ENCODE measurements at places on chromosomes 3 and 15.

DNA sequence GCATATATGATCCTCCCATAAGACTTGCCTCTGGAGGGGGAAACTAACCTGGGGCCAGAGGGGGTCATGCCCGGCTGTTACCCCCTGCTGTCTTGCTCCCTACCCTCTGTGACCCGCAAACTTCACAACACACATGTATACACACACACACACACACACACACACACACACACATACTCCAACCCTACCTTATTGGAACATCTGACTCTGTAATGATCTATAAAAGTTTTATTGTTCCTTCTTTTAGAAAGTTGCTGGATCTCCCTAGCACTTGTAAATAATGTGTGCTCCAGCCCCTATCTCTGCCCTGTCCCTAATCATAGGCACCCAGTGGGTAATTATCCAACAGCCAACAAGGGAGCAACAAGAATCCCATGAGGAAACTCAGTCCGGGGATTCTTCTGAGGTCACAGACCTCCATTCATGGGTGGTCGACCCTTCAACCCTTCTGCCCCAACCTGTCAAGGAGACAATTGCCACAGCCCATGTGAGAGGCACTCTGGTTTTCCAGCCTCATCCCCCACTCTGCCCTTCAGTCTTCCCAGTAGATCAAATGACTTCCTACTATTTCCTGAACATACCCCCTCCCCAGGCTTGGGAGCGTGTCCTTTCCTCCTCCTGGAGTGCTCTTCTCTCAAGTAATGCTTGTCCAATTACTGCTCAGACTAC lies 14.0 kb upstream of the TPM1 start:
- DNase-seq: no peak

DNA sequence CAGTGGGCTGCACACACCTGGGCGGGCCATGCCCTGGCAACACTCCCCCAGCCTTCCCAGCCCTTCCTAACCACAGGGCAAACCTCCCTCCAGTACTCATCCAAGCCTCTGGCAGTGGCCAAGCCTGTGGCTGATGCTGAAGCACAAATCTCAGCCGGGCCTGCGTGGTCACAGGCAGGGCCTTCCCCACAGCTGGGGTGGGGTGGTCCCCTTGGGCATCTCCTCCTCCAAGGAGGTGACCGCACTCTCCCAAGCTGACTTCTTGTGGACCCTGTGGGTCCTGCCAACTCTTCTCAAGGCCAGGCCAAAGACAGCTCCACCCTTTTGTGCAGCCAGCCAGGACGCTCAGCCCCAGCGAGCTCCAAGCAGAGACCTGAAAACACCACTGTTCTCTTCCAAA lies 21.4 kb downstream of the GRAMD2A start:
- no peak for DNase-seq

- DNase-seq: no peak
These were observed 7.7 kb downstream of the RASL12 start for GRCh38 chr15:65059931-65060596.

GRCh38 chr3:114404590-114404989 lies 110.8 kb downstream of the TIGIT start:
- no peak for DNase-seq

DNA sequence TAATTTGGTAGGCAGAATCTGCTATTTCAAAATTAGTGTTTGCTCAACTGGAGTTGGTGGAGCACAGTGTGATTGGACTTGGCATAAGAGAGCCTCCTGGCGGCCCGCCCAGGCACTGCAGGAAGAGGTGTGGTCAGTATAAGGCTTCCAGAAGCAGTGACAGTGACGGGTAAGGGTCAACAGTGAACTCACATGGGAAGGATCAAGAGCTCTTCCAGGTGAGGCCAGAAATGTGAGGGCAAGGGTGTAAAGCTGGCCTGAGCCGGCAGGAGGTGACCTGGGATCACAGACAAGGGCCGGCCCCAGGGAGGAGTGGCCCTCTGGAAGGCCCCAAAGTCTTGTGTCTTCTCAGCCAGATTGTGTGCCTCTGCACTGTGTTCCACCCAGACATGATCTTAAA lies 93.2 kb upstream of the RNF7 start:
- DNase-seq: peak; percentile 42

DNA sequence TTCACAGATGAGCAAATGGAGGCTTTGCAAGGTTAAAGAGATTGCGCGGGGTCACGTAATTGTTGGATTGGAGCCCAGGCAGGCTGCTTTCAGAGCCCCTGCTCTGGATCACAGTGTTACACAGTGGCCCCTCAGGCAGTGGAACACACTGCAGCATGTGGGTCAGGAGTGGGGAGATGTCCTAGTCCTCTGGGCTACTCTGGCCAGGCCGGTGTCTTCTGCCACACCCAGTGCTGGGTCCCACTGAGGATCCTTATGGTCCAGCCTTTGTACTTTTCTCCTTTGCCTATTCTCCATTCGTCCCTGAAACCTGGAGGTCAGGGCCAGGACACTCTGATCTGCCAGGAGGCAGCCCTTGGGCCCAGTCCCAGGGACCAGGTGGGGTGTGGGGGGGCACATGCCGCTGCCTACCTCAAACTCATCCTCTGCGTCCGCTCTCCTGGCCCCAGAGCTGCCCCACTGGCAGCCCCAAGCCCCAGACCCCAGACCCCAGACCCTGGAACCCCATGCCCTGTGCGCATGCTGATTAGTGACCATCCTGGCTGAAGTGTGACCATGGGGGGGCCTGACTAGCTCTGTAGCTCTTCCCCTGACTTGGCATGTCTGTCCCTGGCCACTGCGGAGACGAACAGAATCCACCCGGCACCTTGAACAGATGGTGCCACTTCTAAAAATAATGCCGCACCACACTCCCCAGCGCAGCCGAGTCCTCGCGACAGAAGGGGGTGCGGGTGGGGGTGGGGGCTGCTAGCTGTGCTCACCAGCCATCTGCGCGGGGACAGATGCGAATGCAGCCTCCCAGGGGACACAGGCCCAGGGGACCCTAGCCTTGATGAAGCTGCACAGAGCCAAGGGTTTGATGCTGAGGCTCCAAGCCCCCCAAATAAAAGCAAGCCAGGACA lies 41.6 kb downstream of the ATP2B2 start:
- DNase-seq: no peak

- no peak for DNase-seq
These were observed 493.4 kb upstream of the TGFBR2 start for GRCh38 chr3:30112902-30113484.

DNA sequence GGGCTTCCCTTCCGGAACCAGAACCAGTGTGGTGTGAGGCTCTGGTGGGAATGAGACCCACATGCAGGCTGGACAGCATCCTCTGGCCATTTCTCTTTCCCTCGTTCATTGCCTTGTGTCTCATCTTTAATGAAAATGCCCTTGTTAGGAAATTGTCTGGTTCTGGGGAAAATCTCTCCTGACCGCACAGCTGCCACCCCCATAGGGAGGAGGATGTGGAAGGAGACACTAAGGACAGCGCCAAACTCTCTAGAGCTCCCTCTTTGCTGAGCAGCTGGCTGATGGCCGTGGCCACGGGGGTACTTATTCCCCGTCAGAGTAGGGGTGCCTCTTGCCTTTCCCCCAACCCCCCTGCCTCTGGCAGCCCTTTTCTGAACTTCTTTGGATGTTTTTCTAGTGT lies 297.6 kb upstream of the C2CD4B start:
- no peak for DNase-seq

DNA sequence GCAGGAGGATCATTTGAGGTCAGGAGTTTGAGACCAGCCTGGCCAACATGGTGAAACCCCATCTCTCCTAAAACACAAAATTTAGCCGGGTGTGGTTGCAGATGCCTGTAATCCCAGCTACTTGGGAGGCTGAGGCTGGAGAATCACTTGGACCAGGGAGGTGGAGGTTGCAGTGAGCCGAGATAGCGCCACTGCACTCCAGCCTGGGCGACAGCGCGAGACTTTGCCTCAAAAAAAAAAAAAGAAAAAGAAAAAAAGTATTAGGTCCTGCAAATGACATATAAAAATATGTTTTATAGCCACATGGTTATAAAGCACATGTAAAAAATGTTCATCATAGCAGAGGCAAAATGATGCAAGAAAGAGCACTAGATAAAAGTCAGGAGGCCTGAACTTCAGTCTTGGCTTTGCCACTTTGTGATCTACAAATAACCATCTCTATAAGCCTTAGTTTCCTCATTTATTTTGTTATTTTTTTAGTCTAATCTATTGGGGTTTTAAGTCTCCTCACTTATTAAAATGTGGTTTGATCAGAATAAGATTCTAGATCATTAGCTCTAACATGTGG lies 4.9 kb downstream of the SLC12A6 start:
- no peak for DNase-seq

DNA sequence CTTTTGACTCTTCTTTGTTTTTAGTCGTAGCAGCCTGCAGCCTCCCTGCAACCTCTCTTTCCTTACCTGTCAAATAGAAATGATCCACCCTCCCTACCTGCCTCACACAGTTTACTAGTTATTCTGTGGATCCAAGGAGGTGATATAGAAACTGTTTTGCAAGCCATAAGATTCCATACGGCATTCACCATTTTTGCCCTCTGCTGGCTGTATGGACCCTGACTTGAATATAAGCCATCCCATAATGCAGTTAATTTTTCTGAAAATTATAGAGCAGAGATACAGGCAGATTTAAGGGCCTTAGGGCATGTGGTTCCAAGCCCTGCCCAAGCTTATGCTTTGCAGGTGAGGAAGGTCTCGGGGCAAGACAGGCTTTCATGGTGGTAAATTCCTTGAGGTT lies 63.8 kb downstream of the CPN2 start:
- no peak for DNase-seq

DNA sequence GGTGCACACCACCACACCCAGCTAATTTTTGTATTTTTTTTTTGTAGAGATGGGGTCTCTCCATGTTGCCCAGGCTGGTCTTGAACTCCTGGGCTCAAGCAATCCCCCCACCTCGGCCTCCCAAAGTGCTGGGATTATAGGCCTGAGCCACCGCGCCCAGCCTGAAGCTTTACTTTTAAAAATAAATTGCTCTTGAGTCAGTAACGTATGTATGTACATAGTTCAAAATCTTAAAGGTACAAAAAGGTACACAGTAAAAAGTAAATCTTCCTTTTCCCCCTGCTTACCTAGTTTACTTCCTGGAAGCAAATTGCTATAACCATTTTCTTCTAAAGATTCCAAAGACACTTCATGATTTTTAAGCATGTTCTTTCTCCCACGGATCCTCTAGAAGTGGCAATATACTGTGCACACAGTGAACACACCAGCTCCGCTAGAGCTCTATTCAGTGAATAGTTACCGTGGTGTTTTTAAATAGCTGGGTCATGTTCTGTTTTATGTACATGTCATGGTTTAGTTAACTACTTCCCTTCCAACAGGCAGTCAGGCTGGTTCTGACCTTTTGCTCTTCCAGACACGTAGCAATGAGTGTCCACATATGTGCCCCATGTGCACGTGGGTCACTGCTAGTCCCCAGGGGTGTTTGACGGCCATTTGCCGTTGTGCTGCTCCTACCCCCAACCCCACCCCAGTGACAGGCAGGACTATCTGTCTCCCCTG lies 82.1 kb downstream of the EEFSEC start:
- DNase-seq: no peak

- DNase-seq: no peak
These were observed 337.8 kb upstream of the DNAJC19 start for GRCh38 chr3:181327349-181327748.

- DNase-seq: no peak
These were observed 191.7 kb downstream of the NR1D2 start for GRCh38 chr3:24136624-24137310.

- no peak for DNase-seq
These were observed 307.0 kb downstream of the ARPP21 start for GRCh38 chr3:35946121-35946853.

- no peak for DNase-seq
These were observed 30.7 kb downstream of the NUP210 start for GRCh38 chr3:13389378-13389777.

DNA sequence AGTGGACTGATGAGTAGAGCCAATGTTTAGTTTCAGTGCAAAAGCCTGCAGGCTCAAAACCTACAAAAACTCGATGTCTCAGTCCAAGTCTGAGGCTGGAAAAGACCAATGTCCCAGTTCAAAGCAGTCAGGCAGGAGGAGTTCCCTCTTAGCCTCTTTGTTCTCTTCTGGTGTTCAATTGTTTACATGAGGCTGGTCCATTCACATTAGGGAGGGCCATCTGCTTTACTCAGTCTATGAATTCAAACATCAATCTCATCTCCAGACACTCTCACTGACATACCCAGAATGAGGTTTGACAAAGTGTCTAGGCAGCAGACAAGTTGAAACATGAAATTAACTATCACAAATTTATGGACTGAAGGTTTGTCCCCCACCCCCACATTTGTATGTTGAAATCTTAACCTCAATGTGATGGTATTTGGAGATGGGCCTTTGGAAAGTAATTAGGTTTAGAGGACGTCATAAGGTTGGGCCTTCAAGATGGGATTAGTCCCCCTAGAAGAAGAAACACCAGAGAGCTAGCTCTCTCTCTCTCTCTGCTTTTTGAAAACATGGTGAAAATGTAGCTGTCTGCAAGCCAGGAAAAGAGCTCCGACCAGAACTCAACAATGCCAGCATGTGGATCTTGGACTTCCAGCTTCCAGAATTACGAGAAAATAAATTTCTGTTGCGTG lies 438.5 kb upstream of the RGMA start:
- no peak for DNase-seq

- DNase-seq: no peak
These were observed 1088.7 kb downstream of the NSUN3 start for GRCh38 chr3:95151590-95151989.

DNA sequence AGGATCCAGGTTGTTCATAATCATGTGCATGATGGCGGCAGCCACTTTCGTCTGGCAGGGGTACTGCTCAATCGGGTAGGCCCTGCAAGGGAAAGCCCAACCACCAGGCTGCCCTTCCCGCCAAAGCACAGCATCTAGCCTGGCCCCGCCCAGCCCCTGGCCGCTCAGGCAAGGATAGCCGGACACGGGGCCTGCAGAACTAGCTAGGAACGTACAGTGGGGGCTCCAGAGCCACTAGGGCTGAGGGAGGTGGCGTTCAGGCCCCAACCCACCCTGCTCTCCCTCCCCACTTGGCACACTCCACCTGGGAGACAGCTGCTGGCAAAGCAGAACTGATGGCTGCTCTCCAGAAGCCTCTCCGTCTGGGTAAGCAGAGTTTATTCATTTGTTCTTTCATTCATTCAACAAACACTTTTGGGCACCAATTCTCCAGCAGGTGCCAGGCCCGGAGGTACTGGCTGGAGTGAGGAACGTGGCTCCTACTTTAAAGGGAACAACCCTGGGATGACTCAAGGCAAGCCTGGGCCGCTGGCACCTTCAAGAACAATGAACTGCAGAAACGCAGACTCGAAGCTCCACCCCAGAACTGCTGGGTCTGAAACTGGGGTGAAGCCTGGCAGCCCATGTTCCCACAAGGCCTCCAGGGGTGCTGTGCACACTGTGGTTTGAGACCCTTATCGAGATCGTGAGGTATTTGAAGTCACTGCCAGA lies 7.8 kb downstream of the UROC1 start:
- no peak for DNase-seq

GRCh38 chr3:63798949-63799348 lies 20.1 kb upstream of the C3orf49 start:
- DNase-seq: no peak

GRCh38 chr3:28906561-28907310 lies 374.1 kb upstream of the RBMS3 start:
- no peak for DNase-seq

All from activated effector memory CD4-positive, alpha-beta T cell treated with Interleukin-2 at 50 U/mL for 16 hours (primary cell).